ENCODE measurements at places on chromosomes 16 and 17. TPM values are rescaled to one million over a fixed set of nuclear protein-coding genes. Genes with fewer than 3 reads are reported as not detected.

Gene CDYL2
- total RNA-seq, result 6.1 TPM

Gene KRTAP9-4
- total RNA-seq, result not detected

Gene FAM83G
- 17.3 TPM for total RNA-seq

Gene C16orf54
- 0.18 TPM for total RNA-seq

Gene MIEN1
- total RNA-seq, result 103 TPM

GRCh38 chr17:44707755-44708400 is 587 bp upstream of the DBF4B start:
- DNase-seq, result no peak

DNA sequence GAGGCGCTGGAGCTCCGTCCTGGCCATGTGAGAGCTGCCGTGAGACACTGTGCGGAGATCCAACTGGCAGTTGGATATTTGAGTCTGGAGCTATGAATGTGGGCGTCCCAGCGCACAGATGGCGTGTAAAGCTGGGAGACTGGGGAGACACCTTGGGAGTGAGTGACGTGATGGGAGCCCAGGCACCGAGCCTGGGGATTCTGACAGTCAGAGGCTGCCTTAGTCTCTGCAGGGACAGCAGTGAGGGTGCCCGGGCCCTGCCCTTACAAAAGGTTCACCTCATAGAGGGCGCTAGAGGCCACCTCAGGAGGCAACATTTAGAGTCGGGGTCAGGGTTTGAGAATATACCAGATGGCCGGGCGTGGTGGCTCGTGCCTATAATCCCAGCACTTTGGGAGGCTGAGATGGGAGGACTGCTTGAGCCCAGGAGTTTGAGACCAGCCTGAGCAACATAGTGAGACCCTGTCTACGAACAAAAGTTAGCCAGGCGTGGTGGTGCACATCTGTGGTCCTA is 194.1 kb upstream of the GSE1 start:
- DNase-seq, result no peak

DNA sequence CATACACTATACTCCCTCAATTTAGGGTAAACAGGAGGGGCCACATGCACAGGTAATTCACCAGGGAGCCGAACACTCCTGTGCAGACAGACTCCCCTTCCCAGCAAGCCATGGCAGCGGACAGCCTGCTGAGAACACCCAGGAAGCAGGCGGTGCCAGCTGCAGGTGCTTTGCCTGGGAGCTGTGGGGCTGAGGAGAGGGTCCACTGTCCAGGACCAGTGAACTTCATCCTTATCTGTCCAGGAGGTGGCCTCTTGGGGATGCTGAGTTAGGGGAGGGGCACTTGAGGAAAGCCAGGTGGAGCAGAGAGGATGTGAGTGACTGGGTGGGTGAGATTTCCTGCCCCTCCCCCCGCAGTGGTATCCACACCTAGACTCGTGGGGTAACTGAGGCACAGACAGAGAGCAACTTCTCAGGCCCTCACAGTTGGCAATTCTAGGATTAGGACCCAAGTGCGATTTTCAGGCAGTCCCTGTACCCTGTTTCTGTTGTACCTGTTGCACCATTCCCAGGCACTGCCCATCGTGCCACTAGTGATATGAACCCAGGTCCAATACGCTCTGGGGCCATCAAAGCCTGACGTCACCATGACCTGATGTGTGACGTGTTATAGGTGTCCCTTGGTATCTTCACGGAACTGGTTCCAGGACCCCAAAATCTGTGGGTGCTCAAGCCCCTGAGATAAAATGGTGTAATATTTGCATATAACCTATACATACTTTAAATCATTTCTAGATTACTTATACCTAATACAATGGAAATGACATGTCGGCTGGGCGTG is 1.2 kb downstream of the GRN start:
- no peak for DNase-seq

GRCh38 chr17:32527146-32527545 is 40.4 kb downstream of the CDK5R1 start:
- DNase-seq, result no peak

GRCh38 chr17:75263055-75263454 is 1.4 kb downstream of the MRPS7 start:
- no peak for DNase-seq

DNA sequence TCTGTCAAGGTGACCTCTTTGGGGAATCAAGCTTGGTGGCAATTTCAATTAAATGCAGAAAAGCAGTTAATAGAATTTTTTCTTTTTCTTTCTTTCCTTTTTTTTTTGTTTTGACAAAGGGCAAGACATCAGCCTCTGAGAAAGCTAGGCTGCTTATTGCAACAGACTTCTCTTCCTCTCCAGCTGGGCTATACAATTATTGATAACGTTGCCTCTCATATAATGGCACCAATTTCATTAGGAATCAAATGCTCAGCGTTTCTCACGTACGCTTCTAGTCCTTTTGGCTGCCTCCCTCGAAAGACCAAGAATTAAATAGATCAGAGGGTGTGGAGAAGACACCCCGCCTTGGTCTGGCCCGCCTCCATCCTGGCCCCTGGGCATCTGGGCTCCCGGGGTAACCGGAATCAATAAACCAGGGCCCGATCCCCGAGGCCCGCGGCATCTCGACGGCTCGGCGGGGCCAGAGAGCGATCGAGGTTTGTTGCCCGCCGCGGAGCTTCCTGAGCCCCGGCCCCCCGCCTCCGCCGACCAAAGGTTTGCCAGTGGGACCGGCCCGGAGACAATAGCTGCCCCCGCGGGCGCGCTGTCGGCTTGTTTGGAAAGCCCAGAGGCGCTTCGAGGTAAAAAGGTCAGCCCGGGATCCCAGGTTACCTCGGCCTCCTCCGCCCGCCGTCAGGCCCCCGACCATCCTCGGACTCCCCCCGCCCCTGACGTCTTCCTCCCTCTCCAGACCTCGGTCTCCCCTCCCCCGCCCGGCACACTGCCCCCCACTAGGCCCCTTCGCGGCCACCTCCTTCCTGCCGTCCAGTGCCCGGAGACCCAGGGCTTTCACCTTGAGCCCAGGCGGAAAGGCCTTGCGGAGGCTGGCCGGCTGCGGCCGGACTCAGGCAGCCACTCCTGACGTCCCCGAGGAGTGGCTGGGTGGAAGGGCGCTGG is 3.9 kb downstream of the HOXB1 start:
- no peak for DNase-seq

DNA sequence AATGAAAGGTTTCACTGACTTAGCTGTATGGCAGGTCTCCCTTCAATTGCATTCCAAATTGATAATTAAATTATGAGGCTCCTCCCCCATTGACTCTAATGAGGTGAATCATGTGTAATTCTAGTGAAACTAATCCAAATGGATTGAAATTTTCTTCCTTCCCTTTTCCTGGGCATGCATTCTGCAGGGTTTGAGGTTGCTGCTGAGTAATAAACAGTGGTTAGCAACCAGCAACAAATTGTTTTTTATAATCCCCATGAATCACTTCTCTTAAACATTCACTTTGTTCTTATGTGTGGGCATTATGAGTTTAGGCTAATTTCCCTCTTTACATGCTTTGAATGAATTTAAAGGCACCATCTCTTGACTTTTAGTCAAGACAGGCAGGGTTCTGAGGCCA is 43.4 kb downstream of the MYOCD start:
- DNase-seq, result no peak

GRCh38 chr17:20157001-20157310 is 147.8 kb downstream of the SPECC1 start:
- no peak for DNase-seq

GRCh38 chr16:23113185-23113584 is 36.1 kb downstream of the USP31 start:
- DNase-seq, result no peak

GRCh38 chr17:77306790-77307478 is 166.2 kb downstream of the SEC14L1 start:
- DNase-seq, result no peak

DNA sequence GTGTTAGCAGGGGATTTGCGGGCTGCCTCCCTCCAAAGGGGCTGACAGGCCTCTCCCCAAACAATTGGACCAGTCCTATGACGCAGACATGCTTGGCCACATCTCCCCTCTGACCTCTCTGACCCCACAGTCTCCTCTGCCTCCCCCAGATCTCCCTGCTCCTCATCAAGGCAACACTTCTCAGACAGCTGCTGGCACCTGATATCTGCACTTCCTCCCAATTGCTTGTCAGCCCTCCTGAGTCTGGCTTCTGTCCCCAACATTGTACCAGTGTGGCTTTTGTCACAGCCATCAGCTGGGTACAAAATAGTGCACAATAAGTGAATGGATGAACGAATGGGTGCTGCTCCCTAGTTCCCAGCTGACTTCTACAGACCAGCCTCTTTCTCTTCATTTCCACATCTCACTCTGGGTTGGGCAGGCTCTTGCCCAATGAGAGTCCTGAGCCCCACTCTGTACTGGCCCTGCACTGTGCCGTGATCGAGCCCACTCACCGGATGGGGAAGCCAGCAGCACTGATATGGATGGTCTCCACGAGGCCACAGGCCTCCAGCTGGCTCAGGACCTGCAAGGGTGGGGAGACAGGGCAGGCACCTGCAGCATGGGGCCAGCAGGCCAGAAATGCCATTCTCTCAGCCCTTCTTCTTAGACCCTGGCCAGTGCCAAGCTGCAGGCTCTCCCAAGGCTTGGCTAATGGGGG is 17.1 kb downstream of the ZNHIT3 start:
- DNase-seq, result no peak

DNA sequence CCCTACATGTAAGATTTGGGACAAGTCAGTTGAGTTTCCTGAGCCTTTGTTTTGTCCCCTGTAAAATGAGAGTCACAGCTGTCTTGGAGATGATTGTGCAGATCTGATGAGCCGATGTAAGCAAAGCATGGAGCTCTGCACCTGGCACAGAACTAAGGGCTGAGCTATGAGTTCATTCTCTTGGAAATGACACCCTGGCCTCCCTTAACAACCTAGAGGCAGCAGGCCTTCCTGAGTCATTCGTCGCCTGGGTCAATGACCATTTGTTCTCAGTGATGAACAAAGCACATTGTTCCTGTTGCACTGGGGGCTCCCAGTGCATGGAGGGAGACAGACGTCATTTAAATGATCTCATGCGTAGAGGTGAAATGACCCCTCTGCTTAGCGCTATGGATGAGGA is 62.8 kb upstream of the GCSH start:
- DNase-seq, result no peak

DNA sequence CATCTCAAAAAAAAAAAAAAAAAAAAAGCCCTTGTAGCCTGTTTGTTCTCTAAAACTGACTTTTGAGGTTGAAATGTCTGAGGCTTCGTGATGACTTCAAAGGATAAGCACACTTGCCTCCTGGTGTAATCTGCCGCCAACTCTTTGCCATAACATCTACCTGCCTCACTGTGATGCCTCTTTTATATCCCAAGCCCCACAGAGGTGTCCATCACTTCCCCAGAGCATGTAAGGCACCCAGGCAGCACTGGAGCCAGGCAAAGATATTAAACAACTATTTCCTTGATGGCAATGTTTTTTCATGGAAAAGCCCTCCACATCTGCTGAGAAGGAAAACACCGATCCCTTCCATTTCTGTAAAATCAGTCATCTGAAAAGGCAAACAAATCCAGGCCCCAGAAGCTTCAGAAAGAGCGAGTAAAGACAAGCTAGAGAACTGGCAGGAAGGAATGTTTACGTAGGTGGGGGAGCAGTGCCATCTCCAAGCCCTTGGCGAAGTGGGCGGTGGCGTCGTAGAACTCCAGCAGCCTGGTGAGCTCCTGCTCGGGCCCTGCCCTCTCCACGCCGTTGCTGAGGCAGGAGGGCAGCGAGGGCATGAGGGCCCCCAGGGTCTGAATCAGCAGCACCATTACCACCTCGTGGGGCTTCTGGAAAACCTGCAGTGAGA is 28.6 kb downstream of the COG7 start:
- DNase-seq, result no peak

DNA sequence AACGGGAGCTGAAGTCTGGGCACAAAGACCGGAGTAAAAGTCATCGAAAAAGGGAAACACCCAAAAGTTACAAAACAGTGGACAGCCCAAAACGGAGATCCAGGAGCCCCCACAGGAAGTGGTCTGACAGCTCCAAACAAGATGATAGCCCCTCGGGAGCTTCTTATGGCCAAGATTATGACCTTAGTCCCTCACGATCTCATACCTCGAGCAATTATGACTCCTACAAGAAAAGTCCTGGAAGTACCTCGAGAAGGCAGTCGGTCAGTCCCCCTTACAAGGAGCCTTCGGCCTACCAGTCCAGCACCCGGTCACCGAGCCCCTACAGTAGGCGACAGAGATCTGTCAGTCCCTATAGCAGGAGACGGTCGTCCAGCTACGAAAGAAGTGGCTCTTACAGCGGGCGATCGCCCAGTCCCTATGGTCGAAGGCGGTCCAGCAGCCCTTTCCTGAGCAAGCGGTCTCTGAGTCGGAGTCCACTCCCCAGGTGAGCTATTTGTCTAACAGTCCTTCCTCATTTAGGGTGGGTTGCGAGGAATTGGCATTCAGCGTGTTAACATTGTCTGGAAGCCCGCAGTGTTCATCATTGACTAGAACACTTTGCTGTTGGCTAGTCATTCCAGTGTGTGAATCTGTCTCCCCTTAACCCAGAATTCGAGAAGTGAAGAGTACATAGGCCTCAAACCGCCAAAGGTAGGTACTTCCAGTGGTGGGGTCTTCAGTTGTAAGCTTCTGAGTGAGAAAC is 1.5 kb downstream of the CDK12 start:
- no peak for DNase-seq

Measured in Panc1 (cell line).